ENCODE measurements at places on chromosomes 5 and 9.

DNA sequence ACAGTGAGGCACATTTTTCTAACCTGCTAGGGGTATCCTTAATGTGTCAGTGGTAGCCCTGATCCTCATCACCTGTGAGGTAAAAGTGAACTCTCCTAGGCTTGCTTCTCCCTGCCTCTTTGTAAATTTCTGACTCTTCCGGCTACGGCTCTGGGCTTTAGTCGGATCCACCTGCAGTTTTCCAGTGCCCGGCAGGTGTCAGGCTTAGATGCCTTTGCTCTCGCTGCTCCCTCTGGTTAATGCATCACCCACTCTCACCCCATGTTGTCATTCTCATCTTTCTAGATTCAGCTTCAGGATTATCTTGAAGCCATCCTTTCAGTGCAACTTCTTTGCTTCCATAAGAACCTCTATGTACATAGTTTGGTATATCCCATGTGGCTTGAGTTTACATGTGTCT, 3.6 kb downstream of the CEP78 start:
- no peak for DNase-seq

- DNase-seq = no peak
Observed at GRCh38 chr9:105884416-105884815, 190.1 kb downstream of the TMEM38B start.

DNA sequence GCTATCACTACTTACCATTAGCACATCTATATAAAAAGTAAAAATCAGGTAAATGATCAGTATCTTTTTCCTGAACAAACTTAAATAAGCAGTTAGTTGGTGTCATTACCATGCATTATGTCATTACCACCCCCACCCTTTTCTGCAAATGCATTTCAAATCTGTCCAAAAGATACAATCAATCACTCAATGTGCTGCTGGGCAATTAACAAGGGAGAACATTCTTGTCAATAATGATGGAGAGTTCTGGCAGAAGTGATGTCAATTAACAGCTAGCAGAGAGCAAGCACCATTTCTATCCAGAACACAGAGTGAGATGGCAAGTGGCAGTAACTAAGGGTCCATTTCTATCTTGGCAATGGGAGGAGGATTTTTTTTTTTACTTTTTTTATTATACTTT, 3.5 kb upstream of the PDE4D start:
- DNase-seq = no peak

DNA sequence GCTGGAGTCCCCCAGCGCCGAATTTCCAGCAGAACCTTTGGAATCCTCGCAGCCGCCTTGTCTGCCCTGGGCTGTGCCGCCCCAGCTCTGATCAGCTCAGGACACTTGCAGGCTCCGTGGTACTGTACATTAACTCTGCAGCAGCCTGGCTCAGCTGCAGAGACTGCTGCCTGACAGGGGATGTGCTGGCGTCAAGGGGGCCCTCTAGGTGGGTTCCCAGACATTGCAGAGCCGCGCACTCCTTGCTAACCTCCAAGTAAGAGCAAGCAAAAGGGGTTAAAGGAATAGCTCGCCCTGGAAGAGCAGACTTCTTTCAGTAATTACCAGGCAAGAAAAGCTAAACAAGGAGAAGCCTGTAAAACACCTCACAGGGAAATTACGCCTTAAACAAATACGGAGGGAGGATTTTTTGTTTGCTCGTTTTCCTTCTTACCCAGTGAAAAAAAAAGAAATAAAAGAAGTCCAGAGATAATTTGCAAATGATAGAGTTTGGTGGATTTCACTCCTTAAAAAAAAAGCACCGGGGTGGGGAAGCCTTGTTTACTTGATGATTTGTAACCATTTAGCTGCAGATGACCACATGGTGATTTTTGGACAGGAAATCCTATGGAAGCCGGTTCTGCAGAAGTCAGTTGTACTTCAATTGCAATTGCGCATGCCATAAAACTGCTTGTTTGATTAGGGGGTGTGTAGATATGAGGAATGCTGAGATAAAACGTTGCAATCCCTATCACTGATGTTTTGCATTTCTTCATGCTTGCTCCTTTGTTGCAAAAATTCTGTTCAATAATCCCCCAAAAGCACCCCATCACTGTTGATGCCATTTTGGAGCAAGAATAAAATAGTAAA, 305.8 kb downstream of the PDE4D start:
- DNase-seq = no peak

DNA sequence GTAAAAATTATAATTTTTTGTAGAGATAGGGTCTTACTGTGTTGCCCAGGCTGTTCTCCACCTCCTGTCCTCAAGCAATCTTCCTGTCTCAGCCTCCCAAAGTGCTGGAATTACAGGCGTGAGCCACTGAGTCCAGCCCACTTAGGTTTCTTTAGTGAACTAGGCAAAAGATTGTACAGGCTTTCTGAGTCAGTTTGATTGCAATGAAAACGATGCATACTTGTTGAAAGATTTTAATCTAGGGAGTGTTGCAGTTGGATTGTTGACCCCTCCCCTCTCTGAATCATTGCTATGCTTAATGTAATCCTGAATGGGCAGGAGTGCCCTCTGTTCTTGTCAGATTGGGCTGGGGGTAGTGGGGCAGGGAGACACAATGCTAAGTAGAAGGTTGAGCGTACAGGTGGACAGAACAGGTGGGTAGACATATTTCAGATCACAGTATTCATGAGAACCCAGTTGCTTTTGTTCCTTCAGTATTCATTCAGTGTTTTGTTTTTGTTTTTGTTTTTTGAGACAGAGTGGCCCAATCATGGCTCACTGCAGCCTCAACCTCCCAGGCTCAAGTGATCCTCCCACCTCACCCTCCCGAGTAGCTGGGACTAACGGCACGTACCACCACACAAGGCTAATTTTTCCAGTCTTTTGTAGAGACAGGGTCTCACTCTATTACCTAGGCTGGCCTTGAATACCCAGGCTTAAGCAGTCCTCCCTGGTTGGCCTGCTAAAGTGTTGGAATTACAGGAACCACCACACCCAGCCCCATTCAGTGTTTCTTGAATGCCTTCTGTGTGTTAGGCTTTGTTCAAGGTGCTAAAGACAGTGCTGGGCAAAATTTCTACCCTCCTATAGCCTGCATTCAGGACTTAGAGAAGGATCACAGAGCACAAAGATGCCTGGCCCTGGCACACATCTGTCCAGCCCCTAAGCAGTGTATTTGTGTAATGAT, 70.1 kb downstream of the KIAA1958 start:
- DNase-seq = no peak

- no peak for DNase-seq
Observed at GRCh38 chr5:106367281-106367680, 1303.5 kb downstream of the EFNA5 start.
